Cerebellar nuclear complex (tissue), 1 donor: ENCODE measurements at places on chromosomes 7 and 10.

GRCh38 chr10:7608001-7608400 is 58.8 kb downstream of the ITIH5 start:
- DNase-seq = no peak

- no peak for DNase-seq
Measured at GRCh38 chr7:127901895-127902703, 129.1 kb downstream of the LRRC4 start.

DNA sequence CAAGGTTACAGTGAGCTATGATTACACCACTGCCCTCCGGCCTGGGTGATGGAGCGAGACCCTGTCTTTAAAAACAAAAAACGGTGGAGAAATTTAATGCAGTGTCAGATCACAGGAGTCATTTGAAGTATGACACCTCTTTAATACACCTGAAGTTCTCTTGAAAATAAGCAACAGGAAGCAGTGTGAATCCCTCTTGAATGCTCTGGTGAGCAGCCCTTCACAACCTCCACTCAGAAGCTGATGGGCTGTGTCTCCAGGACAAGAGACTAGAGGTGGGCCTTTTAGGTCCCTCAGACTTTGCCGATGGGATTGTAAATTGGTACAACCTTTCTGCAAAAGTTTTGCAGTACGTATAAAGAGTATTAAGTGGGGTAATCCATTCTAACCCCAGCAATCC is 50.1 kb downstream of the CYP26A1 start:
- DNase-seq = no peak

GRCh38 chr10:121675344-121675743 is 77.1 kb upstream of the FGFR2 start:
- DNase-seq = no peak

DNA sequence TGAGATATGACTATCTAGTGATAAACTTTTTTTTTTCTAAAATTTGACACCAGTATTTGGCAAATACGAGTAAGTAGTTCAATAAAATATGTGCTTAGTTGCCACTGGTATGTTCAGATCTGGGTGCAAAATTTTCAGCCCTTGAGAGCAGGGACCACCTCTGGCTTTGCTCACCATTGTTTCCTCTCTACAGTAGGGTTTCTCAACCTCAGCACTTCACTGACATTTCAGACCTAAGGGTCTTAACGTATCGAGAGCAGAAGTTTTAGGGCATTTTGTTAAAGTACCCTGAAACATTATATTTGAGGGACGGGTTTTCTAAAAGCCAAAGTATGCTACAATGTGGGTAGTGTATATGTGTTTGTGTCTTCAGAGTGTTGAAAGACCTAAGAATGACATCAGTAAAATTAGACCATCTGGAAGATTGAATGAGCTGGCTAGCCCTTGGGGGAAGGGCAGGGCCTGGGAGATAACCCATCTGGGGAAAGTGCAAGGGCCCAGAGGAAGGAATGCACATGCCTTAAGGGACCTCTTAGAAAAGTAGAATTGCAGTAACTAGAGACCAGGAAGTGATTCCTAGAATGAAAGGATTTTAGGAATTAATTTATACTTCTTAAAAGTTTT is 11.8 kb downstream of the BZW2 start:
- no peak for DNase-seq

DNA sequence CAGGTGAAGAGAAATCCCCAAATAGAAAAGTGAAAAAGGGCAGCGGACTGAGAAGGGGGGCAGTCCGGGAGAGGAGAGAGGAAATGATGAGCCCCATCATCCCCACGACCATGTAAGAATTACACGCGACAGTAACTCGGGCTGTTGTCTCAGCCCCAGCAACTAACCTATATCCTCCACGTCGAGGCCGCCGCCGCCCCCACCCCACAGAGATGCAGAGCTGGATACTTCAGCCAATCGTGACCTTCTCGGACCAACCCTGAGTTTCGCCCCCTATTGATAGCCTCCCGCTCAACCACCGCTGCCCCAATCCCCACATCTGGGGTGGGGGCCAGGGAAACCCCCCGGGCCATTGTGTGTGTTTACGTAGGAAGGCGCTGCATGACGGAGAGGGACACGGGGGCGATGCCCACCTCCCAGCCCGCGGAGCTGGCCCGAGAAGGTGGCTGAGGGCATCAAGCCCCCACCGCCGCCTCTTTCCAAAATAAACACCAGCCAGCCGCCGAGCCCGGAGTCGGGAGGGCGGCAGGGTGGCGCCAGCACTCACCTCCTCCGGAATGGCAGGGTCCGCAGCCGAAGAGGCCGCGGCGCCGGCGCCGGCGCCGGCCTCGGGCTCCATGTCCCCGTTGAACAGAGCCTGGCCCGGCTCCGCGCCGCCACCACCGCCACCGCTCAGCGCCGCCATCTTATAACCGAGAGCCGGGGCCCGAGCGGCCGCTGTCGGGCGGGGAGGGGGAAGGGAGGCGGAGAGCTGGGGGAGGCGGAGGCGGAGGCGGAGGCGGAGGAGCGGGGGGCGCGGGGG is 509 bp downstream of the BRAF start:
- DNase-seq = no peak

DNA sequence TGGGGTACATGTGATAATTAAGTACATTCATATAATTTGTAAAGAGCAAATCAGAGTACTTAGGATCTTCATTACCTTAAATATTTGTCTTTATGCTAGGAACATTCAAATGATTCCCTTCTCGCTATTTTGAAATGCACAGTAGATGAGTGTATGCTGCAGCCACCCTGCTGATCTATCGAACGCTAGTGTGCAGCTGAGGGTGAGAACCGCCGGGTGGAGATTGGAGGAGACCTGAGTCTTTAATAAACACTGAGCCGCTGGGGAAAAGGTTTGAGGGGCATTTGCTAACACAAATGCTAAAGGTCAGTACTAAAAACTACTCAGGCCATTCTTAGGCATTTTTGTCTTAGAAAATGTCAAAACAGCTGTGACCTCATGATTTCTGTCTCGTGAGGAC is 148.0 kb downstream of the DPP6 start:
- no peak for DNase-seq

DNA sequence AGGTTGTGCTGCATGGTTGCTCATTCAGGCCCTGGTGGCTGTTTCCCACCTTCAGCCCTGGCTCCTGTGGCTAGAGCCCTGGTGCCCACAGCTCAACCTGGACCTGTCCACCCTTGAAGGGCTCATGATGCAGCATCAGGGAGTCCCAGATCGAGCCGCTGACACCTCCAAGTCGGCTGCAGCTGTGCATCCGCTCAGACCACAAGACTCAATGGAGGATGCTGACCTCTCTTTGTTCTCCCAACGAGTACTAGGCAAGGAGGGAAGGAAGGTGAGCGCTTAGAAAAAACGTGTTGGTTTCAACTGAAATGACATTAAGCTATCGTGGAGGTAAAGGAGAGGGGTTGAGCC is 9.5 kb upstream of the C10orf95 start:
- no peak for DNase-seq

DNA sequence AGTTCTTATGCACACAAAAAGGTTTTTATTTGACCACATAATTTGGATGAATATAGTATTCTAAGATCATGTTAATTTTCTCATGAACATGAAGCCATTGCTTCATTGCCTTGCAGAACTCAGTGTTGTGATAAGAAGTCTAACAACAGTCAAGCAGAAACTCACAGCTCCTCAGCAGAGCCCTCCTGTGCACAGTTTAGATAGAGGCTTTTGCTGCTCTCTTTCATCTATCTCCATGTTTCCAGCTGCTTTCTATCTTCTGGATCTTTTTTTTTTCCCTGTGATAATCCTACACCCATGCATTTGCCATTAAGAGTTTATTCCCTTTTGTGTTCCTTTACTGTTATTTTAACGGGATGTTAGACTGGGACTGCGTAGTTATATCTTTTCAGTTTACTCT is 557.7 kb upstream of the LRRTM3 start:
- no peak for DNase-seq

GRCh38 chr10:4568086-4568485 is 257.9 kb upstream of the AKR1E2 start:
- no peak for DNase-seq

- DNase-seq = no peak
Measured at GRCh38 chr7:130951303-130951975, 217.4 kb upstream of the KLF14 start.

GRCh38 chr7:77674878-77675277 is 21.4 kb upstream of the RSBN1L start:
- DNase-seq = no peak

DNA sequence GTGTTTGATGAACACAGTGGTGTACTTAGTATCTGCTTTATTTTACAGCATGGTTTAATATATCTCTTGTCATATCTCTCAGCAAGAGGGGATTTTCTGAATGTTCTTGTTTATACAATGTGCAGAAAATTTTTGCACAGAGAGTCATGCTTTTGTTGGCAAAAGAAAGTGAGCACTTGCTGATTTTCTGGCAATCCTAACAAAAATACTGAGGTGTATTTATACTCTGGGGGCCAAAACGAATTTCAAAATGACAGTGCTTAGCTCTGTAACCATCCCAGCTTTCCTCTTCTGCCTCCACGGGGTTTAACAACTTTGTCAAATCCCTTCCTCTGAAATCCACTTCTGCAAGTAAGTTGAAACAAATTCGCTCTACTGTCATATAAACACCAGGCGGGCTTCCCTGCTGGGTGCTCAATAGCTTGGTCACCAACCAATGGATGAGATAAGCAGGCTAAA is 169.2 kb downstream of the NOC3L start:
- no peak for DNase-seq

GRCh38 chr10:102773986-102774385 is 30.2 kb downstream of the WBP1L start:
- no peak for DNase-seq

DNA sequence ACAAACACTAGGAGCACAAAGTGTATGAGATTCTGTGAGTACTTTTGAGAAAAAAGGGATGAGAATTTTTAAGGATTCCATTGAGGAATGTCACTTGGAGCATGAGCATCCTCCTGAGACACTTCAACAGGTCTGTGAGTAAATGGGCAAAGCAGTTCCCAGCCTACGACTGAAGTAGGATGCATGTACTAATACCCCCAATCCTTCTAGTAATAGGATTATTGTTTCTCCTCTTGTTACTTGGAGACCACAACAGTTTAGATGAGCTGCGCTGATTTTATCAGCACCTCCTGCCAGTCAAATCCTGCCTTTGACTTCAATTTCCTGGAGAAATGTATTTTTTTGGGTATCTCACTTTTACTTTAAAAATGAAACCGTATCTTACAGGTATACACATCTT is 820 bp downstream of the BBS9 start:
- DNase-seq = no peak

DNA sequence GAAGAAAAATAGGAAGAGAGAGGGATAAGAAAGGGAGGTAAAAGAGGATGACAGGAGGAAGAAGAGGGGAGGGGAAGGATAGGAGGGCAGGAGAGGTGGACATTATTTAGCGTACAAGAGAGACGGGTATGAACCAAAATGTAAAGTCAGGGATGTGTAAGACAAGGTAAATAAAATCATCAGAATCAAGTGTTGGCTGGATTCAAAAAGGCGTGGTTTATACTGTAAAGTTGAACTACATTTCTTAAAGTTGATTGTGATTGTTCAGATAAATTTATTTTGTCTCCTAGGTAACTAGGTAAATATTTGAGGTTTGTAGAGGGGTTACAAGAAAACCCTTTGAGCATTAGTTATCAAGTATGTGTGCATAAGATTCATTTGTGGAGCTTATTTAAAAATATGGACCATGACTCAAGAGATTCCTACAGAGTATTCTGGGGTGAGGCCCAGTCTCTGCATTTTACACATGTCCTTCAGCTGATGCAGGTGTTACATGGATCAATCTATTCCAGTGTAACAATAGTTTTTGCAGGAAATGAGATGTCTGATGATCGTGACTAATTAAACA is 512.1 kb upstream of the MBL2 start:
- DNase-seq = no peak

GRCh38 chr7:22375359-22376048 is 18.6 kb upstream of the RAPGEF5 start:
- DNase-seq = no peak
